HCEC 1CT (cell line): ENCODE measurements at places on chromosomes 16 and 17.

GRCh38 chr17:32461853-32462617, 17.7 kb downstream of the PSMD11 start:
- DNase-seq = peak; percentile 50

DNA sequence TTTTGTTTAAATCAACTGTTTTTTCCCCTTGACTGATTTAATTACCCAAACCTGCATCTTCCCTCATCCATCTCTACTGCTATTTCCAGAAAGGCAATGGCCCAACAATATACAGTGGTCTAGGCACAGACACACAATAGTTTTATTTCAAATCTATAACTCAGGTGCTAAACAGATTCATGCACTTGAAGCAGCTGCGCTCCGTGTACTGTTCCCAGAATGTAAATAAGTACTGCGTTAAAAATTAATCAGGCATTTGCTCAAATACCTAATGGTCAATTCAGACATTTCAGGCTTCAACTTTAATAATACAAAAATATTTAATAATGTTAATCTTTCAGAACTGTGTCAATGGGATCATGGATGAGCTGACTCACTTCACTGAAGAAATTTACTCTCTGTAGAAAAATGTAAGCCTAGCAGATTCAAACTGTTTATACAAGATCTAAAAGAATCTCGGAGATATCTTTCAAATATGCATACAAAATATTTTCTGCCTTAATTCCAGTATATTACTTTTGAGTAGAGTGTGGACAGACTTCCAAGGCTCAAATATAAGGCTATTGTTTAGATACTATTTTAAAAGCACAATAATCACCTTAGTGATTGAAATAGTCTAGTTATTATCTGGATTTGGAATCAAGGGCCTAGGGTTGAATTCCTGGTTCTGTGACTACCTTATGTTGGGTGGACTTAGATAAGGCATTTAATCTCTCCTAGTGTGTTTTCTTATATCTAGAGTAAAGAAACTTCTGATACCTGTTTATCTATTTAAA, 97.4 kb upstream of the PSMD7 start:
- no peak for DNase-seq

DNA sequence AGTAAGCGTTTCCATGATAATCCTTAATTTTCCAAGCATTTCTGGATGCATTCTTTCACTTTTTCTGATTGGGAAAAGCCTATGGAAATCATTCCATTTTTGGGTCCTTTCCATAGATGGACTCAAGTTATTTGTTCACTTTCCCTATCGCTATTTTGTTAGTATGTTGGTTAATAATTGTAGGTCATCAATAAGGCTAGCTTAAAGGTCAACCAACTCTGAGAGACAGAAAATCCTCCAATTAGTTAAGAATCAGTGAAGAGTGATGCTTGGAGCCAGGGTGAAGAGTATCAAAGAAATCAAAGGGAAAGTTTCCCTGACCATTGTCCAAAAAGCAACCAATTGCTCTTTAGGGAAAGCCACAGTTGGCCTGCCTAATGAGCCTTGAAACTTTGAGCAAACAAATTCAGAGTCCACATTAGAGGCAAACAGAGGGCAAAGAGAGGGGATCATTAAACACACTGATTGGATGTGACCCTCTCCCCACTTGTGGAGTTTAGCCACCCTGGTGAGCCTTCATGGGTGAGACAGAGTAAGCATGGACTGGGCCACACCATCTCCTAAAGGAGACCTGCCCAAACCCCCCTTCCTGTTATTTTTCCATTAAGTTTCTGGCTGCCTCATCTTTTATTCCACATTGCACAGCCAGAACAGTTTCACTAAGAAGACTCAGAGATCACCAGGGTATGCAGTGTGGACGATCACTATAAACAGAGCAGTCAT, 133.4 kb upstream of the DYNLRB2 start:
- DNase-seq = no peak

DNA sequence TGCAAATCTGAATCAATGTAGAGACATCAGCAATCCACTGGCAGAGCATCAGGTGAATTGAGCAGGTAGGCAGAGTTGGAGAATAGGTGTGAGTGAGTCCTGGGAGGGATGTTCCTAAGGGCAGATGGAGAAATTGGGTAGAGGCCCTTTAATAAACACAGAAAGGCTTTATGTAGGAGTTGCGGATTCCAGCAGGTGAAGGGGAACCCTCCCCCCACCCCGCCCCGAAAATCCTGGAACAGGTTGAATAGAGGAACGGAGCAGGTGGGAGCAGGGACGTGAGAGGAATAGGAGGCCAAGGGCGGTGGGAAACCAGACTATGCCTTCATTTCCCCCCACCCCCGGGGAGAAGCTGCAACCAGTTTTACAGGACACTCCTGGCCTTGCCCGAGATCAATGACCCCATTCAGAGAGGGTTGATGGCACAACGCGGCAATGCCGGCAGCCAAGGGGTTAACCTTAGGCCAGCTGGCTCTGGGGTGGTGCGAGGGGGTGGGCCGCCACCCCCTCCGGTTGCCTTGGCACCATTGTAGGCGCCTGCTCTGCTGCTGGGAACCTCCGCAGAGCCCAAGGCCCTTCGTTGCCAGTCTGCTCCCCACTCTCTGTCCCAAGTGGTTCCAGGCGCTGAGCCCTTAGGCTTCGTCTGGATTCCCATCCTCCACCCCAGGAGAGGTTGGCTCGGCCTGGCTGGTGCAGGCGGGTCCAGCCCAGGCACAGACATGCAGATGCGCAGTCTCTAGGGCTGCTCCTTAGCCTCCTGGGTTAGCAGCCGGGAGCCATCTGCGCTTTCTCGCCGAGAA, 814 bp upstream of the RUNDC3A start:
- DNase-seq = peak; percentile 30

- no peak for DNase-seq
Observed at GRCh38 chr16:27165576-27165975, 37.8 kb upstream of the KDM8 start.

GRCh38 chr16:20707461-20707860, 10.0 kb upstream of the ACSM1 start:
- no peak for DNase-seq

DNA sequence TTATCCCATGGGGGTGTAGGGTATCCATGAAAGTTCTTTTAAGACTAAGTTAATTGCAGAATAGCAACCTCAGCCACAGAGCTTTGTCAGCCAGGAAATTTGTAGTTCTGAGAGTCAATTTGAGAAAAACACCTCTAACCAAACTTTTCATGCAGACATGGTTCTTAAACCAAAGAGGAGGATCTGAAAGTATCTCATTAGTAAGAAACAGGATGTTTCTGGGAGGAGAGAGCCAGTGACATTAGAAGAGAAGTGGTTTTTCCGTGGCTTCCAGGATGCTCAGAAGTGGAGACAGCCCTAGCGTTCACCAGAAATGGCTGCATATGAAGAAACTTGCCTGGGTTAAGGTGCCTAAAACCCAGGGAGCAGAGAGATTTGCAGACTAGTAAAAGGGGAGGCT, 7.9 kb downstream of the GNAO1 start:
- DNase-seq = no peak

GRCh38 chr16:11805556-11805955, 8.5 kb upstream of the ZC3H7A start:
- no peak for DNase-seq

GRCh38 chr17:27082775-27083154, 211.1 kb upstream of the WSB1 start:
- DNase-seq = no peak

DNA sequence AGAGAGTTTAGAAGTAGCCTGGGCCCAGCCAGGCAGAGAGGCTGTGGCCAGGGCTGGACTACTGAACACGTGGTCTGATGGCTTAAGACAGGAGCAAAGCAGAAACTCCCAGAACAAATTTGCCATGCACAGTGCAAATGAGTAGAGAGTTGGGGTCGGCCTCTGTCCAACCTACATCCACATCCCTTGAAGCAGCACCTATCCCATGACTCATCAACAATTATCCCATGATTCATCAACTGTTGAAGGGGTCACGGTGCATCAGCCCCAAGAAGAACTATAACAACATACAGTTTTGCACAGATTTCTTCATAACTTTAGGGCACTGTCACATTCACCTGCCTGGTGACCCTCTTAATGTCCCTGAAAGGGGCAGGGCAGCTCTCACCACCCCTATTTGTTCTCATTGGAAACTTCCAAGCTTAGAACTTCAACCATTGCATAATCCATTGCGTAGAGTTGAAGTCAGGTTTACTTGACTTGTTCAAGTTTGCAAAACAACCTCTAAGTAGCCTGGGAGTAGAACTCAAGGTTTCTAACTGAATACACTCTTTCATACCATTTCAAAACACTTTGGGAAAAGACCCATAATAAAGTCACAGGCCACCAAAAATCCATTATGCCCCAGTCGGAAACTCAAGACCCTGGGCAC, 235.2 kb upstream of the CDH5 start:
- DNase-seq = peak; percentile 48
